NCI-H2171 treated with DMSO at 0.1 percent for 48 hours (cell line): ENCODE measurements at places on chromosomes 16 and 17.

- DNase-seq = peak; percentile 8
Observed at GRCh38 chr17:62064029-62064790, 868 bp downstream of the MED13 start.

DNA sequence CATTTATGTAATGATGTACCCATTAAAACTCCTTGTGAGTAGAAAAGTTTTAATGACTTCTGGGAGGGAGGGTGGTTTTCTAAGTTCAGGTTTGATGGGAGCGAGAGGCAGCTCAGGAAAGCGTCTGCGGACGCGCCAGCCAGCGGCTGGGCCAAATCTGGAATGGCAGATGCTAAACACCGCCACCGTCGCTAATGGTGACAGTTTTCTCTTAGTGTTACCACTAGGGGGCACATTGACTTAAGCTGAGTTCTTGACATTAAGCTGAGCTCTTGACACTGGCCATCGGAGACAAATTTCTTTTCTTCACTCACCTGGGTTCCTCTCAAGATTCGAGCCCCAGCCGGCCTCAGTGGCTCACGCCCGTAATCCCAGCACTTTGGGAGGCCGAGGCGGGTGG lies 6.7 kb downstream of the TRPV1 start:
- DNase-seq = no peak

- DNase-seq = no peak
Observed at GRCh38 chr16:31194898-31195297, 7.7 kb downstream of the PYCARD start.

DNA sequence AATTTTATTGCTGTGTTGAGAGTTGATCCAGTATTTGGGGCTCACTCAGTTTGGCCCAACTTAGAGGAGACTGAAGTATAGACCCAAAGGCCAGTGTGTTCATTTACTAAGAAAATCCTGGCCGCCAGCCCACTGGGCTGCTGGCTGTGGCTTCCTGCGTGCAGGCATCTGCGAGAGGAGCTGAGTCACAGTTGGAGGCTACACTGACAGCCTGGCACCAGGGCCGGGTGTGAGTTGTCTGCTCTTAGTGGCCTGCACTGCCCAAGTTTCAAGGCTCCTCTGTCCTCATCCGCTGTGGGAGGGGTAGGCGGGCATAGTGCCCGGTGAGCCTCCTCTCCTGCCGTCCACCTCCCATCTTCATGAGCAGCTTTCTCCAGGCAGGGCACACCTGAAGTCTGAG lies 54.2 kb downstream of the PLD6 start:
- no peak for DNase-seq

GRCh38 chr17:80114758-80115157 lies 13.4 kb downstream of the GAA start:
- DNase-seq = no peak

DNA sequence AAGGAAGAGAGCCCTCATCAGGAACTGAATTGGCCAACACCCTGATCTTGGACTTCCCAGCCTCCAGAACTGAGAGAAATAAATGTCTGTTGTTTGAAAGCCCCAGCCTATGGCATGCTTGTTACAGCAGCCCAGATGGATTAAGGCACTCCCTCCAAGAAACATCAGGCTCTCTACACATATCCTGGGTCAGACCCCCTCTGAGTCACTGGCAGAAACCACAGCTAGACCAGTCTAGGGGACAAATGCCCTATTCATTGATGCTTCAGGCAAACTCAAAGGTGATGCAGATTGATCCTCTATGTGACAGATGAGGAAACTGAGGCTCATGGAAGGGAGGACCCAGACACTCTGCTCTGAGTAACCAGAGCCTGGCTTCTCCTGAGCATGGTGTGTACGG lies 116.8 kb downstream of the WSCD1 start:
- DNase-seq = no peak

DNA sequence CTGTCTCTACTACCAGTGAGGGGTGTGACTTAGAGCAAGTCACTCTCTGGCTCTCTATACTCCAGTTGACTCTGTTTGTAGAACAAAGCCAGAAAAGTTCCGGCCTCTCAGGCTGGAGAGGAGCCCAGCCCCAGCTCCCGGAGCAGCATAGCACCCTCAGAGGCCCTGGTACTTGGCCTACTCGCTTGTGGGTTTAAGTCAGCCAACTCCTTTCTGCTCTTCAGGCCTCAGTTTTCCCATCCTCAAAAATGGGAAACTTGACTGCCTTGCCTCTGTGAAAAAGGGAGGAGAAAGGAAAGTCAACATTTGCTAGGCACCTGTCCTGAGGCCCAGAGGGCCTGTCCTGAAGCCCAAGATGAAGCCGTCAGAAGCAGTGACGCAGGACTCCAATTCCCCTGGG lies 1.1 kb downstream of the CHST6 start:
- DNase-seq = no peak

DNA sequence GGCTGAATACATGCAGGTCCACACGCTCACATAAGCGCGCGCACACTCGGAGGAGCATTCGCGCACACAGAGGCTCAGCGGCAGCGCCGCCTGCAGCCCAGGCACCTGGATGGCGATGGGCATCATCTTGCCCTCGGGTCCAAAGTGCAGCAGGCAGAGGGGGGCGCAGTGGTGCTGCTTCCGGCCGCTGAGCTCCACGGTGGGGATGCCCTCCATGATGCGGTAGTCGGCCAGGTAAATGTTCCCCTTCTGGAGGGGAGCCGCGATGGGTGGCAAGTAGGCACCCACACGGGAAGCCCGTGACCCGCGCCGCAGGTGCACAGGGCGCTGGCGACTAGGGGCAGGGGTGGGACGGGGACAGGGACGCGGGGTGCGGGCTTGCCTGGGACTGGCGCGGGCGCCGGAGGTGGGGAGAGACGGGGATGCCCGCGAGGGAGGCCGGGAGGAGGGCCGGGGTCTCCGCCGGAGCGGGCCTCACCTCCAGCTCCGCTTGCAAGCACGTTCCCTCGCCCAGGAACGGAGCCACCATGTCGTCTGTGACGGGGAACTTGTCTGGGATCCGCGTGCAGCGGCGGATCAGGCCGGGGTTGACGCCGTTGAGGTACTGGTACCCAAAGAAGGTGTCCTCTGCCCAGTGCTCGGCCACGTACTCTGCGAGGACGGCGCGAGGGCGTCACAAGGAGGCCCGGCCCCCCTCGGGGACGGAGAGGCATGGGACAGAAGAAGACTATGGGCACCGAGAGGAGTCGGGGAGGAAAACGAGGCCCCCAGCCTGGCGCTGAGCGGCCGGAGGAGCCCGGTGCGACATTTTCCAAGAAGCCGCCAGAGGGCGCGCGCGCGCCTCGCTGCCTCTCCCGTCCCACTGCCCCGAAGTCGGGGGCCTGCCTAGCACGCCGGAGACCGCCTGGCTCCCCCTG lies 8.0 kb downstream of the ALOX12B start:
- DNase-seq = peak; percentile 88

GRCh38 chr16:23863511-23864422 lies 28.0 kb downstream of the PRKCB start:
- DNase-seq = no peak

DNA sequence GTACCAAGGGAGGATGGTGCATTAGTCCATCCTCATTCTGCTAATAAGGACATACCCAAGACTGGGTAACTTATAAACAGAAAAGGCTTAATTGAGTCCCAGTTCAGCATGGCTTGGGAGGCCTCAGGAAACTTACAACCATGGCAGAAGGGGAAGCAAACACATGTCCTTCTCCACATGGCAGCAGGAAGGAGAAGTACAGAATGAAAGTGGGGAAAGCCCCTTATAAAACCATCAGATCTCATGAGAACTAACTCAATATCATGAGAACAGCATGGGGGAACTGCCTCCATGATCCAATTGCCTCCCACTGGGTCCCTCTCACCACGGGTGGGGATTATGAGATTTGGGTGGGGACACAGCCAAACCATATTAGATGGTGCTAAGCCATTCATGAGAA lies 84.5 kb downstream of the SEC14L1 start:
- DNase-seq = no peak

- no peak for DNase-seq
Observed at GRCh38 chr16:31213877-31214707, at the start of gene TRIM72. TRIM72 (plus strand) TSS chr16:31214119; CDS start chr16:31214739, 620 bp downstream.

- no peak for DNase-seq
Observed at GRCh38 chr16:11784038-11784369, 13.1 kb downstream of the ZC3H7A start.

GRCh38 chr17:2710071-2710802 lies 1.3 kb downstream of the CLUH start:
- no peak for DNase-seq

GRCh38 chr17:34703533-34703932 lies 124.2 kb downstream of the TMEM132E start:
- DNase-seq = peak; percentile 53

DNA sequence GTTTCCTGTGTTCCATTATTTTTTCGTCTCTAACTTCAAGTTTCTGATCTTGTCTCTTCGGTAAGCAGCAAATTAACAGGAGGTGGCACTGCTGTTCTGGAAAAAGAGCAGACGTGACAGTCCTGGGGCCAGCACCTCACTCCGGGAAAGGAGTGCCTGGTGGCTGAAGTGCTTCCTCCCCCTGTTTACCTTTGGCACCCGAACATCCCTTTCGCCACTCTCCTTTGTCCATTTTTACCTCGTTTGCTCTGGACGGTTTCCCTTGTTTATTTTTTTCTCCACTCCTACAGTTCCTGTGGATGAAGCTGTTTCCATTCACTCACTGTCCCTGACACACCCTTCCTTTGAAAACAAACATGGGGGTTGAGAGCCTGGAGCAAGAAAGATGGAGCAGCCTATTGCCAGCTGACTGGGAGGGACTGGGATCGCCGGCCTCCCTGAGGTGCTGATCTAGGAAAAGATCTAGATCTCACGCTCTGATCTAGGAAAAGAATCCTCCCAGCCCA lies 12.6 kb downstream of the SAP30BP start:
- no peak for DNase-seq

DNA sequence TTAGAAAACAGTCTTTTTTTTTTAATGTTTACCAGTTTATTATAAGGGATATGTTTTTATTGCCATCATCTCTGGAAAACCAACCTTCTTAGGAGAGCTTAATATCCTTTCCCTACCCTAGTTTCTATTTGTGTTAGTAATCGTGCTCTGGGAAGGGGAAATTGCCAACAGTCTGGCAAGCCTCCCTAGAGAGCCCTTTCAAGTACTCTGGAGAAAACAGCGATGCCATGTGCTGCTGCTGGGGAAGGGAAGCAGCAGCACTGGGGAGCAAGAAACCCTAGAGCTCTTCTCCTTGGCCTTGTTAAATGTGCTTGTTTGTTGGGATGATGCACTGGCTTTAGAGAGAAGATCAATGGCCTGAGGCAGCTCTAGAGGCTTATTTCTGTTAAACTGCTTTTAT lies 10.3 kb downstream of the RETREG3 start:
- DNase-seq = peak; percentile 95

GRCh38 chr17:55735731-55736405 lies 13.2 kb upstream of the TMEM100 start:
- DNase-seq = peak; percentile 44

- no peak for DNase-seq
Observed at GRCh38 chr17:13030056-13030455, 12.2 kb upstream of the ELAC2 start.

DNA sequence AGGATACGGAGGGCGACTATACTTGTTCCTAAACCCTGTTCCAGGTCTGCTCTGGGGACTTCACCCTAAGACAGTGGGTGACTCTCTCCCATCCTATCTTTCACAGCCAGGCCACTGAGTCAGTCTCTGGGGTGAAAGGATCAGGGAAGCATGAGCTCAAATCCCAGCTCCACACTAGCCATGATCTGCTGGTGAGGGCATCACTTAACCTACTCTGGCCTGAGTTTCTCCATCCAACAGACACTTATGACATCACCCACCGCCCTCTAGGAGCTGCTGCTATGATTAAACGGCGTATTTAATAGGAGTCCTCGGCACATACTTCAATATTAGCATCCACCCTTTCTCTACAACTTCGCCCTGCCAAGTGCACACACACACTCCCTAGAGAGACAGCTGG lies 10.1 kb downstream of the GAST start:
- no peak for DNase-seq

GRCh38 chr17:82241183-82241925 lies 12.5 kb downstream of the SLC16A3 start:
- no peak for DNase-seq

DNA sequence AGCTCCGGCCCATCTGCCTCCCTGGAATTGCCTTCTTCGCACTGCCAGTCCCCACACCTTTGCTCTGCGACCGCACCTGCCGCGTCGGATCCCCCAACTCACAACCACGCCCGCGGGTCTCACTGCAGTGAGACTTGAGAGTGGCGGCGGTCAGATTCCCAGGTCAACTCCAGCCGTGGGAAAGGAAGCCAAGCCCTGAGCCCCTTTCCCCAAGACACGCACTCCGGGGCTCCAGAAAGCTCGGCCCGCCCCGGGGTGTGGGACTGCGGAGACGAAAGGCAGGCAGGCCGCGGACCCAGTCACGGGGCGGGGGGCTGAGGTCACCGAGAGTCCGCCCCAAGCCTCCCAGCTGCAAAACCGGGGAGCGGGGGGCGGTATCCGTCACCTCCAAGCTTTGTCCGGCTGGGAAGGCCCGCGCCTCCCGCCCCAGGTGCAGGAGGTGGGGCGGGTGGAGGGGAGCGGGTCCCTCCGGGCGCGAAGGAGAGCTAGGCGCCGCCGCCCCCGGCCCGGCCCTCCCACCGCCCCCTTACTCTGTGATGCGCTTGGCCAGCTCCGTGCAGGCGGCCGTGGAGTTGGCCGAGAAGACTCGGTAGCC lies 615 bp downstream of the PRPSAP1 start:
- DNase-seq = no peak

- peak; percentile 39 for DNase-seq
Observed at GRCh38 chr16:22898874-22899348, 84.9 kb downstream of the HS3ST2 start.

GRCh38 chr16:84532291-84532724 lies 27.8 kb upstream of the MEAK7 start:
- DNase-seq = peak; percentile 37

GRCh38 chr17:44360826-44361225 lies 2.8 kb downstream of the FAM171A2 start:
- no peak for DNase-seq

GRCh38 chr17:41150026-41150425 lies 401 bp upstream of the KRTAP4-5 start:
- no peak for DNase-seq

- no peak for DNase-seq
Observed at GRCh38 chr16:31357324-31358109, 2.5 kb downstream of the ITGAX start.

DNA sequence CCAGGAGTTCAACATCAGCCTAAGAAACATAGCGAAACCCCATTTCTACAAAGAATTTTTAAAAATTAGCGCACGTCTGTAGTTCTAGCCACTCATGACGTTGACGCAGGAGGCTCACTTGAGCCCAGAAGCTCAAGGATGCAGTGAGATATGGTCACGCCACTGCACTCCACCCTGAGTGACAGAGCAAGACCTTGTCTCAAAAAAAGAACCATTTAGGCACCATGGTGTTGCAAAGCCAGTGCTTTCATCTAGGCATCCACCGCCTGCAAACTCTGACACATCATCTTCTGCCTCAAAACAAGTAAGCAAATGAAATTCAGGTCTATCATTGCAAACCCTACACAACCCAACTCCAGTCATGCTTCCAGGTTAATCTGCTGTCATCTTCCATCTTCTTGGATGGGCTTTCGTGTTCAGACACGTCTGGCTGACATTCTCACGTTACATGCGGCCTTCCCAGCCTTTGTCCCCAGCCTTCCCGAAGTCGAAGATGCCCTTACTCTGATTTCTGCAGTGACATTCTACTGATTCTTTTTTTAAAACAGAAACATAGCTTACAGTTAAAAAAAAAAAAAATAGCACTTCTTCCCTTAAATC lies 8.9 kb downstream of the ANKRD11 start:
- DNase-seq = peak; percentile 81

- no peak for DNase-seq
Observed at GRCh38 chr17:43015579-43015978, 6.6 kb downstream of the VAT1 start.

GRCh38 chr17:75915268-75915667 lies 10.6 kb upstream of the MRPL38 start:
- DNase-seq = no peak
